ENCODE measurements at places on chromosomes 6 and 20.

- no peak for DNase-seq
These were observed 132.5 kb upstream of the NEDD9 start for GRCh38 chr6:11364971-11365397.

DNA sequence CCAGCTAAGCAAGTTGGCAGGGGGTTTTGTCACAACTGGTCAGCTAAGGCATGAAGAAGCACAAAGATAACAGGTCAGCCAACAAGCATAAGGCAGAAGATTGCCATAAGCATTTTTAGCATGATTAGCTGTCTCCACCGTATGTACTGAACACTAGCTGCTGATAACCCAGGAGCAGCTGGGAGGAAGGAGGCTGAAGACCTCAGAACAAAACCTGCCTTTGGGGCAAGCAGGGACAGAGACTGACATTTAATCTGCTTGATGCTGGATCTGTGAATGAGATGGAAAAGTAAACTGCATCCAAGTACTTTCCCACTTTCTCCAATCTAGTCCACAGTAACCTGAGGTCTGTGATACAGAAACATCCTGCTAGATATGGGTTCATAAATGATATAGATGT, 353.0 kb upstream of the MAP3K7 start:
- no peak for DNase-seq

- DNase-seq, result no peak
These were observed 104.6 kb downstream of the EPB41L2 start for GRCh38 chr6:130958468-130958867.

- DNase-seq, result no peak
These were observed 9.8 kb upstream of the CGA start for GRCh38 chr6:87104667-87105066.

- DNase-seq, result no peak
These were observed 178.7 kb downstream of the TBXT start for GRCh38 chr6:165988757-165989456.

GRCh38 chr6:6230286-6230685, 90.2 kb downstream of the F13A1 start:
- no peak for DNase-seq

DNA sequence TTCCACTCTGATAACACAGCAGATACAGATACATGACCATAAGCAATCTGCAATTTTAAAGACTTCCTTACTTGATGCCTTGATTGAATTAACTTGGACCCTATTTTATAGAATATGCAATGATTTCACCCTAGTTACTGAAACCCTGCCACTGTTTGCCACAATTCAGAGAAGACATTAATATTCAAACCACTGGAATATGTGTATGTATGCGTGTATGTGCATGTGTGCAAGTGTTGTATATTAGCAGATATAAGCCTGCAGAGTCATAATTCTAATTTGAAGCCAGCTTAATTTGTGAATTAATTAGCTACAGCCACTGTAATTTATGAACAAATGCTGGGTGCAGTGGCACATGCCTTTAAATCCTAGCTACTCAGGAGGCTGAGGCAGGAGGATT, 9.3 kb downstream of the VNN2 start:
- DNase-seq, result no peak

GRCh38 chr6:132418235-132418965, 17.1 kb upstream of the MOXD1 start:
- no peak for DNase-seq

- DNase-seq, result no peak
These were observed 147.7 kb downstream of the SH3BGRL2 start for GRCh38 chr6:79778816-79779215.

GRCh38 chr20:19015351-19016139, 196.9 kb upstream of the SLC24A3 start:
- no peak for DNase-seq
